ENCODE measurements at places on chromosomes 11 and 22. TPM values are rescaled to one million over a fixed set of nuclear protein-coding genes. Genes with fewer than 3 reads are reported as not detected.

DNA sequence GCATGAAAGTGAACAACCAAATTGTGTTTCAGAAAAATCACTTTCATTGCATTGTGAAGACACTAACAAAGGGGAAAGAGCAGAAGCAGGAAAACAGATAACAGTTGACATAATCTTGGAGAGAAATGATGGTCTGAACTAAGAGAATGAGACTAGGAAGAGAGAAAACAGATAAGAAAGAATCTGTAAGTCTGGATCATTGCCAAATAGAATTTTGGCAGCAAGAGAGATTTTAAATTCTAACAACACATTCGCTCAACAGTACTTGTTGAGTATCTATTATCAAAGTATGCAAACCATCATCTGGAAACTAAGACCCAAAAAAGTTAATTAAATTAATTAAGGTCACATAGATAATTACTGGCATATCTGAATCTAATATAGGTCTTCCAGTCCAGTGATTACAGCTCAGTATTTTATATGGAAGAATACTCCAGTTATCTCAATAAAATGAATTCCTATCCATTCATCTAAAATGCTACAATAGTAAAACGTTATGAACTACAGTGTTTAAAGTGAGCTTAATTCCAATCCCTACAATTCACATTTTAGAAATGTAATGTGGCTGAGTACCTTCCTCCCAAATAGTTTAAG, 166.7 kb upstream of the FAT3 start:
- H3K36me3 ChIP-seq = no peaks in the 10 kb centered on the region

HEPACAM gene
- 0.52 TPM for polyA plus RNA-seq

DDT gene
- polyA plus RNA-seq = 179 TPM

DNA sequence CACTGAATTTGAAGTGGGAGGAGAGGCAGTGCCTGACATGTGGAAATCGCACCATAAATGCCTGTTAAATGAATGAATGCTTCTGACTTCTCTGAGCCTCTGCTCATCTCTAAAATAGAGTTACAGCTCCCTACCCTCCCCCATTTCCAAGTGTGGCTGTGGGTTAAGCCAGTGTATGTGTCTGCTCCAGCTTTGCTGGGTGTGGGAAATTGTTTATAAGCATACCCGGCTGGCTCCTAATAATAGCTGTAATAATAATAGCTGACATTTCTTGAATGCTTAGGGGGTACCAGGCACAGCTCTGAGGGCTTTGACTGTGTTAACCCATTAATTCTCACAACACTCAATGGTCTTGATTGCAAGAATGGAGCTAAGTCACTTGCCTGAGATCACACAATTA, 7.0 kb upstream of the FCHSD2 start:
- no peaks in the 10 kb centered on the region for H3K27me3 ChIP-seq
- H3K36me3 ChIP-seq = no peaks in the 10 kb centered on the region
- peak overlapping the region; percentile 82 for H3K27ac ChIP-seq
- peak; percentile 34 for DNase-seq
- peaks cover 26% of the 10 kb centered on the region for H3K4me1 ChIP-seq

ACTN3 gene
- 0.03 TPM for polyA plus RNA-seq

GRCh38 chr11:12544986-12545775, 129.0 kb upstream of the TEAD1 start:
- no peak for DNase-seq
- no peak overlapping the region for H3K4me3 ChIP-seq
- H3K27ac ChIP-seq = no peak overlapping the region
- no peaks in the 10 kb centered on the region for H3K36me3 ChIP-seq
